Fibroblast of skin of right biceps (primary cell): ENCODE measurements at places on chromosomes 4 and X.

DNA sequence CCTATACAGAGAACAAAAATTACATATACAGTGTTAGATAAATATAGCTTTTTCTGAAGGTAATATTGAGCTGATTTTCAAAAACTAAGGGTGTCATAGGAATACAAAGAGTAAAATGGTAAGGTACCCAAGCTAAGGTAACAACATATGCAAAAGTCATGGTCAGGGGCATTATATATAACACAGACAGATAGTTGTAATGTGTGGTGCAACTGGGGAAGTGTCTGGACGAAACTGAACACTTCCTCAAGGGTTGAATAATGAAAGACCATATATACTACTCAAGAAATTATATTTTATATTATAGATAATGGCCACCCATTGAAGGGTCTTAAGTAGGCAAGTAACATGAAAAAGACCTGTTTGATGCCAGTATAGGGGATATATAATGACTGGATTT lies 262.1 kb upstream of the CXXC4 start:
- DNase-seq = no peak

DNA sequence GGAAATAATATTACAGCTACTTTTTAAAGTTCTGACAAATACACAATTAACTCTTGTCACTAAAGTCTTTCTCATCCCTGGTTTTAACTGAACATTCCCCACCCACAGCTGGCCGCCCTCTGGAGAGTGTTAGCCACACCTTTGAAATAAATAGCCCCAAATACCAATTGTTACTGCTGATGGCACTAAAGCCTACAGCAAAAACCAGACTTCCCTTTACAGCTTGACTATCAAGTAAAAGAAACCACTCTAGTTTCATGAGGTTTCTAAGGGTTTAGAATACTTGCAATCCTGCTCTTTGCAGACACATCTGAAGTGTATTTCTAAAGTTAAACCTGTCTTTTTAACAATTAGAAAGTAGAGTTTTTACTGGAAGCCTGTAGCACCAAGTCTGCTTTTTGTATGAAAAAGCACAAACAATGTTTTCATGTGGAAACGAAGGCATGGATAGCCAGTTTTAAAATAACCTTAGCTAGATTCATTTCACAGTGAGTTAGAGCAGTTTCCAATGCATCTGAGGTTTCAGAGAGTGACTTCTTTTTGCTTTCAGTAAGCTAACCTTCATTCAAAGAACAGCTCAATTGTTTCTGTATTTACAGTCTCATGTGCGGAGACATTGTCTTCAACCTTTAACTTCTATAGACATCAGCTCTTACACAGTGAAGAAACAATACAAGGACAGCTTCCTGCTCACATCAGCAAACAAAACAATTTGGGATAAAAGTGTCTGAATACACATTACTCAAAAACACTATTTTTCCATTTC lies 164.8 kb upstream of the VEGFC start:
- no peak for DNase-seq

DNA sequence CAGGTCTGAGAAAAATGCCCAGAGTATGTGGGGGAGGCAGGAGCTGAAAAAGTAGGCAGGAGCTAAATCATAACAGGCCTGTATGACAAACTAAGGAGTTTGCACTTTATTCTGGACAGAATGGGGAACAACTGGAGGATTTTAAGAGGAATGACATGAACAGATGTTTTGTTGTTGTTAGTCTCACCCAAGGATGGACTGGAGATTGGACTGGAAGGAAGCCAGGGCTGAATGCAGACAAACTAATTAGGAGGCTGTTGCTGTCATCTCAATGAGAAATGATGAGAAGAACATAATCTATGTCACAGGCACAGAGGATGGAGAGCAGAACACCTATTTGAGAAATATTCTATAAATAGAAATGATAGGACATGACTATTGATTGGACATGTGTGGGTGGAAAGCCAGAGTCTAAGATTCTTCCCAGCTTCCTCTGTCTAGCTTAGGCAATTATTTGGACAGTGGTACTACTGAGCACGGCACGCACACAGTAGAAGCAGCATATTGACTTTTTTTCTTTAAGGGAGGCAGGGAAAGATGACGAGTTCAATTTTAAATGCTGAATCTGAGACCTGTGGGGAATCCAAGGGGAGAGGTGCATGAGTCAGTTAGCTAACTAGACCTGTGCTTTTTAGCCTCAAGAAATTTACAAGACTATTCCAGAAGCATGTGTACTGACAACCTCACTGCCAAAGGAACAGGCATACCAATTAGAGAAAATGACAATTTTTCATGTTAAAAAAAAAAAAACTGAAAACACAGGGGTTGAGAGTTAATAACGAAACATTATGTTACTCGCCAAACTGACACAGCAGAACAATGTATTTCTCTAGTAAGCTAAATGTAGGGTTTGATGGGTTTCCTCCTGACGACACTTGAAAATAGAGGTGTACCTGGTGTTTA lies 963 bp upstream of the USO1 start:
- peak; percentile 64 for DNase-seq

GRCh38 chr4:137526681-137527080 lies 5.6 kb downstream of the PCDH18 start:
- DNase-seq = no peak

- DNase-seq = no peak
Measured at GRCh38 chr4:111214371-111214770, 591.5 kb upstream of the PITX2 start.

GRCh38 chrX:17767734-17768133 lies 30.4 kb downstream of the SCML1 start:
- DNase-seq = no peak

DNA sequence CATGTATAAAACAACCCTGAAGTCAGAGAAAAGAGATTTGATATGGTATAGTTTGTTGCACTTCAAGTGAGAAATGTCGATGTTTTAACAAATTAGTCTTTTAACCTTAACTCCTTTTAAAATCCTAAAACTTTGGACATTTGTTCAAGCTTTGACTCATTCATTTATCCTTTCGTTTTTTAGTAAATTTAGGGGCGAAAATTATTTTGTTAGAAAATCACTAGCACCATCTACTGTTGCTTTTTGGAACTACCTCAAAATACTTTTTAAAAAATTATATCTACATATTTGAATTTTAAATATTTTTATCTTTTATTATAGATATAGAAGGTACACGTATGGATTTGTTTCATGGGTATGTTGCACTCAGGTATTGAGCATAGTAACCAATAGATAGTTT lies 165.1 kb upstream of the POF1B start:
- peak; percentile 0 for DNase-seq

DNA sequence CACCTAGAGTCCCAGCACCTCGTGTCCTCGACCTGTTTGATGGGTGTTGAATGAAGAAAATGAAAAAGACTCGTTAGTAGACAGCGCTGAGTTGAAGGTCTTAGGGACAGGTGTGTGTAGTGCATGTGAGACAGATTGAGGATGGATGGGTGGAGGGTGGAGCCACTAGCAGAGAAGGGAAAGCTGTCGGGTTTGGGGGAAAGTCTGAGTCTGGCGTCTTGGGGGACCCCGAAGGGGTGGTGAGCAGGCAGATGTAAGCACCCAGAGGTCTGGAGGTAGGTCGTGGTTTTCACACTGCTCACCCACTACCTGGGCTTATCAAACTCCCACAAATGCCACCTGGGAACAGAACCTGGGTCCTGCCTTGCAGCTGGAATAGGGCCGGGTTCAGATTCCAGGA lies 16.0 kb downstream of the TMEM271 start:
- no peak for DNase-seq

- no peak for DNase-seq
Measured at GRCh38 chr4:108371282-108371681, 202.6 kb upstream of the LEF1 start.

DNA sequence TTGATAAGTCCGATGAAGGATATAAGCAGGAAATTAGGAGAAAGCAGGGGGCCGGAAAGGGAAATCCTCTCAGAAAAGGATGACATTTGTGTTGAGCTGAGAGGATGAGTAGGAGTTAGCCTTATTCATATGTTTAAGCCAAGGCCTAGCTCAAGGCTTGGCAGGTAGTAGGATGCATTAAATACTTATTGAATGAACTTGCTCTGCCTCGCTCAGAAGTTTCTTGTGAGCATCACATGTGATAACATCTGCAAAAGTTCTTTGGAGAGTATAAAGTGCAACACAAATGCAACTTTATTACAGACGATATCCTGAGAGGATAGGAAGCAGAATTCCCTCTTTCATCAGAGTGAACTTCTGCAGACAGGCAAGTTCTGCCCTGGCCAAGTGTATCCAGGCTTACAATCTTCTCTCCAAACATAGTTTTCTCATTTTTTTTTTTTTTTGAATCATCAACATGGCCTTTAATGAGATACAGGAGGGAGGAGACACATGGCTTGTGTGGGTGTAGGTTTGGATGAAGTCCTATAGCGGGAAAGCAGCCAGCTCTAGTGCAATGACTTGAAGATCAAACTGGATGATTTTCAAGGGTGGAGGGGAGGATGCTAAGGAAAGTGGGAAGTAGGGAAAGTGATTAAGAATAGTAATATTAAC lies 48.1 kb downstream of the LUZP4 start:
- peak; percentile 85 for DNase-seq

- DNase-seq = no peak
Measured at GRCh38 chr4:87241336-87241735, 20.9 kb upstream of the KLHL8 start.

DNA sequence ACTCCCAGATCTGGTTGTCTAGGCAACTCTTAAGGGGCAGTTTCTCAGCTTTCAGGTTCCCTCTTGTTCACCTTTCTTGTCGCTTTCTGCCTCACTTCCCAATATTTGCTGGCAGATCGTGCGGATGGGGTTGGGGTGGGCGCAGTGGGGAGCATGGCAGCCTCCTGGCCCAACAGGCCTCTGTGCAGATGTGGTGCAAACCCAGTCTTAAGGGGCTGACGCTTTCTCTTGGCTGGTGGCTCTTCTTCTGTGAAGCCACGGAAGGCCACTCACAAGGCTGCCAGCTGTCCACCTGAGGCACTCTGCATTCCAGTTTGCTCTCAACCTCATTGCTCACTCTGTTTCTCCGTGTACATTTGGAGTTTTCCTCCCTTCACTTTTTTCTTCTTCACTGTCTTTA lies 61.7 kb downstream of the NBDY start:
- DNase-seq = no peak

DNA sequence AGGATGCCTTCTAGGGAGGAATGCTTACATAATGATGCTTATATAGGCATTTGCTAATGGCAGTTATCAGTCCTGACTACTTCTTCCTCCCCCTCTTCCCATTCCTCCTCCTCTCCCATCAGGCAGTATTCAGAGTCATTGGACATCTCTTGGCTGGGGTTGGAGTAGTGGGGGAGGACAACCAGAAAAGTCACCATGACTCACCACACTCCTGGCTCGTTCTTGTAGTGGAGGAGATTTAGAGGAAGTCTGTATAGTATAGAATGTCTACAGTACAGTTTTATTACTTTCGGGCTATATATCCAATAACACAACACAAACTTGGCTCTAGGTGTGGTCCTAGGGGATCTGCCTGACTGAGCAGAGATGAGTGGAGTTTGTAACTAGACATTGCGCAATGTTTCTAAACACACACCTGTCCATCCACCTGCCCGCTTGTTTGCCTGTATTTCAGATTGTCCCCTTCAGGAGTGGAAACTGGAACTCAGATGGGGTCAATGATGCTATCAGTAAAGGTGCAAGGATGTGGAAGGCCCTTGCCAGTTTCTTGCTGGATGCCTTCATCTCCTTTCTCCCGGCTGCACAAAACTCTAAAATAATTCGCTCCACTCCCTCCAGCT lies 27.9 kb upstream of the KIAA1210 start:
- peak; percentile 92 for DNase-seq

DNA sequence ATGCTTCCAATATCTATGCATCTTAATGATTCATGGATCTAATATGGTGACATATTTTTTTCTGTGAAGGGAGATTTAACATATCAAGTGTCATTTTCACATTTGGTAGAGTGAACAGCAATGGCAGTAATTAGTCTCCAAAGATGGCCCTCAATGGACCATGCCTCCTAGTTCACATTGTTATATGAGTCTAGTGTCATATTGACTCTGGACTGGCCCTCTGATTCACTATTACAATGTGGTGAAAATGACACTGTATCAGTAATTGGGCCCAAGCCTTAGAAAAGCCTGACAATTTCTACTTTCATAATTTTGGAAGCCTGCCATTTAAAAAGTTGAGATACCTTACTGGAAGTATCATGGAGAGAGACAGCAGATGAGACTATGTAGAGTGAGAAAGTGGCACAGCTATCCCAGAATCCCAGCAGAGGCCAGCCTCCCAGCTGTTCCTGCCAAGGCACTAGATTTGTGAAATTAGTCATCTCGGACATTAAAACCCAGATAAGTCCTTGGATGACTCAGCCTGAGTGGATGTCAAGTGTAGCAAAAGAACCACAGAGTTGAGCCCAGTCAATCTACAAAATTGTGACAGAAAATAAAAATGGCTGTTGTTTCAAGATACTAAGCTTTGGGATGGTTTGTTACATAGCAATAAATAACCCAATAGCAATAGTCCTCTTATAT lies 68.4 kb downstream of the ARHGEF38 start:
- peak; percentile 43 for DNase-seq

DNA sequence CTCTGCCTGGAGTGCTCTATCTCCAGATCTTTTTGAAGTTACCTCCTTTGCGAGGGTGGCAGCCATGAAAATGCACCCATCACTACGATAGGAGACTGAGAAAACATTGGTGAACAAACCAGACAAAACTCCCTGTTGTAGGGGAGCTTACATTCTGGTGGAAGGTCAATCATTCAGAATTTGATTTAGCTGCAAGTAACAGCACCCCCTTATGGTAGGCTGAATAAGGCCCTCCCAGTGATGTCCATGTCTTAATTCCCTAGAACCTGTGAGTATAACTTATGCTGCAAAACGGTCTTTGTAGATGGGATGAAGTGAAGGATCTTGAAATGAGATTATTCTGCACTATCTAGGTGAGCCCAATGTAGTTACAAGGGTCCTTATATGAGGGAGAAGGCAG lies 5.6 kb upstream of the TEC start:
- peak; percentile 17 for DNase-seq
